SW 1271 (cell line): ENCODE measurements at places on chromosomes 4 and X.
A peak's percentile ranks its signal among the peaks of the same experiment; 100 is the strongest.

- no peak for DNase-seq
Measured at GRCh38 chr4:56496241-56496640, 9.3 kb upstream of the ARL9 start.

DNA sequence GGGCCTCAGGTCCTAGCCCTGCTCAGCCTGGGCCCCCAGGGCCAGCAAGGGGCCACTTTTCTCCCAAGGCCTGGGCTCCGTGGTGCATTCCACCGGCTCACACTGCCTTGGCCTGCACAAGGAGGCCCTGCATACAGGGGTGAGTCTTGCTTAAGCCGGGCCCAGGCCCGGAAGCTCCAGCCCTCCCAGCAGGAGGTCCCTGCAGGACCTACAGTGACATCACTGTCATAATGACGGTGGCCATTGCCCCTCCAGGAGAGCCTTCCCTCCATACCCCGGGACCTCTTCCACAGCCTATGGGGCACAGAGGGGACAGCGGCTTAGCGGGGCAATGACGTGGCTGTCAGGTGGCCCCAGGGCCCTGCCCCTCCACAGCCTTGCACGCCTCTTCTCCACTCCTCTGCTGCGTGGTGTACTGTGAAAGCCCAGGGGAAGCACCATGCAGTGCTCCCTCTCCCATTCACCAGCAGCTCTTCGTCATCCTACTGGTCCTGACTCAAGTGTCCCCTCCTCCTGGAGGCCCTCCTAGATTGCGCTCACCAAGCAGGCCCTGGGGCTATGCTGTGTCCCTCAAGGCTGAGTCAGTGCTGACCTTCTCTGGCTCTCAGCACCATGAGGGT lies 32.3 kb upstream of the AFAP1 start:
- DNase-seq, result no peak

DNA sequence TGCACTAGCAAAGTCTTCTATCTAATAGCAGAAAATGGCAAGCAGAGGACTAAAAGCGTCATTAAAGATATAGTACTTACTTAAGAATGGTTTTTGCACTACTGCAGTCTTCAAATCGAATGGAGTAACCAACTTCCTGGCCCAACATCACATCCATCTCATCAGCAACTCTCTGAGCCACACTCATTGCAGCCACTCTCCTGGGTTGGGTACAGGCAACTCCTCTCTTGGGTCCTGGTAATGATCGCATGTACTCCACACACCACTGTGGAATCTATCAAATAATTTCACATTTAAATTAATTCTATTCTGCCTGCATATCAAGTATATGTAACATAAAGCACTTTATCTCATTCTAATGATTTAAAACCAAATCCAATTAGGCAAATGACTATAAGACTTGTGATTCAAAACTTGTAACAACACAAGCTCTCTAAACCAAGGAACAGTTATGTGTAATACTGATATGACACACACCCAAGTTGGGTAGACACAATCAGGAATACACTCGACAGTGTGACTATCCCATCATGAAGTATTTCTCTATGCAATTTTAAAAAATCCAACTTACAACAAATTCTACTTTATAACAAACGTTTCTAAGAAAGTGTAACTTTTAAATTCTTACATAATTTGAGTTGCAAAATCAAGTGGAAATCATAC lies 13.6 kb downstream of the DHX15 start:
- no peak for DNase-seq

DNA sequence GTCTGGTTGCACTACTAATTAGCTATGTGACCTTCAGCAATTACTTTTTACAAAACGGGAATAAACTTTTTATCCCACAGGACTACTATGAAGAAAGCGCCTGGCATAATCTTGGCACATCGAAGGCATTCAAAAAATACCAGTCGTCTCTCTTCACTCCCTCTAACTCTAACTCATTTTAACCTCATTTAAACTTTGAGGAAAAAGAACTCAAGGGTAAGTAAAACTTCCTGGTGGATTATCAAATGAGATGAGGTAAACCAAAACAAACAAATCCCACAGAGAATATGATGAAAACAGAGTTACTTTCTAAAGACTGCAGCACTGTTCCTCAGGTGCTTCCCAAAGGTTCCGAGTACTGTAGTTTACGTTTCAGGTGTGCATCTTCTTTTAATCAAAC lies 66.9 kb downstream of the SH3RF1 start:
- no peak for DNase-seq

GRCh38 chr4:184282251-184282713 lies 64.6 kb upstream of the ENPP6 start:
- no peak for DNase-seq

DNA sequence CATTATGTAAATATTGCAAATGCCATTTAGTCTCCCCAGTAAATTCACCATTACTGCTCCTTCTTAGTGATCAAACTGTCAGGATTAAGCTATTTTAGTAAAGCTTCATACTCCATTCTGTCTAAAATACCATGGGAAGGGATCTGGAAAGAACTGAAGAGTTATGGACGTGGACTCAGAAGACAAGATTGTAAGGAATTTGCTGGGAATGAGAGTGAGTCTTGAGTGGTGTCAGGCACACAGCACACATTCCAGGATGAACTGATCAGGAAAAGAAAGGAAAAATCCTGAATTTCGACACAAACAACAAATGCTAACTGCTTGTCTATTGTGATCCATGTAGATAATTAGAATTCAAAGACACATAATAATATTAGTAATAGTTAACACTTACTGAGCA lies 311.0 kb downstream of the CENPC start:
- DNase-seq, result peak; percentile 7

DNA sequence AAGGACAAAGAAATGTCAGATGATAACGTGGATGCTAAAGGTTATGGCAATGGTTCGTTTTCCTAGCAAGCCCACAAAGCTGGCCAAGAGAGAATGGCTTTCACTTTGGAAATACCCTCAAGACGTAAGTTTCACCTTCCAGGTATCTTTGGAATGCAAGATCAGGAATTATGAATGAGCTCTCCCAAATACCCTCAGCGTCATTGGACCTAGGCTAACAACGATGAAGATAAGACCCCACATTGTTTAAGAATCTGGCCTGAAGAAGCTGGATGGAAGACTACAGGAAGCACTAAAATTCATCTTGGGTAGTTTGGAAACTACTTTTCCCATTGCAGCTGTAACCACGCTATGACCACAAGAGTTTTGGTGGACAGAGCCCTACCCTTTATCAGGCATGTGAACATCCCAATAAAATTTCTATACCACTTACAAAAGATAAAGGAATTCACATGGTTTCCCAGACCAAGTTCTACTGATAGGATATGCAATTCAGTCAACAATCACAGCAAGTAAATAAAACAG lies 111.9 kb downstream of the KDR start:
- no peak for DNase-seq

DNA sequence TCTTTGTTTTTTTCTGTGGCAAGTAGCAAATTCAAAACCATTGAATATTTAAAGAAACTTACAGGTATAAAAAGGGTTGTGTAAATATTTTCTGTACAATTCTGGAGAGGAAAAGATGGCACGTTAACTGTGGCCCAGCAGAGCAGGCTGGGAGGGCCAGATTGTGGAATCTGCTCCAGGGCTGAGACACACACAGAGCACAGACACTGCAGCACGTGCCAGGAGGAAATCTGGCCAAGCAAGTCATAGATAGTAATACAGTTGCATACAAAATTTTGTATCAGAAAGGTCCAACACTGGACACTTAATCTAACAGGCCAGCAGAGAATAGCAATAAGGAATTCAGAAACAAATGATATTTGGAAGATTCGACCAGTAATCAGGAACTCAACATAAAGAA lies 763.7 kb downstream of the PDHA2 start:
- no peak for DNase-seq

- DNase-seq, result no peak
Measured at GRCh38 chr4:16075975-16076757, 7.7 kb downstream of the PROM1 start.

DNA sequence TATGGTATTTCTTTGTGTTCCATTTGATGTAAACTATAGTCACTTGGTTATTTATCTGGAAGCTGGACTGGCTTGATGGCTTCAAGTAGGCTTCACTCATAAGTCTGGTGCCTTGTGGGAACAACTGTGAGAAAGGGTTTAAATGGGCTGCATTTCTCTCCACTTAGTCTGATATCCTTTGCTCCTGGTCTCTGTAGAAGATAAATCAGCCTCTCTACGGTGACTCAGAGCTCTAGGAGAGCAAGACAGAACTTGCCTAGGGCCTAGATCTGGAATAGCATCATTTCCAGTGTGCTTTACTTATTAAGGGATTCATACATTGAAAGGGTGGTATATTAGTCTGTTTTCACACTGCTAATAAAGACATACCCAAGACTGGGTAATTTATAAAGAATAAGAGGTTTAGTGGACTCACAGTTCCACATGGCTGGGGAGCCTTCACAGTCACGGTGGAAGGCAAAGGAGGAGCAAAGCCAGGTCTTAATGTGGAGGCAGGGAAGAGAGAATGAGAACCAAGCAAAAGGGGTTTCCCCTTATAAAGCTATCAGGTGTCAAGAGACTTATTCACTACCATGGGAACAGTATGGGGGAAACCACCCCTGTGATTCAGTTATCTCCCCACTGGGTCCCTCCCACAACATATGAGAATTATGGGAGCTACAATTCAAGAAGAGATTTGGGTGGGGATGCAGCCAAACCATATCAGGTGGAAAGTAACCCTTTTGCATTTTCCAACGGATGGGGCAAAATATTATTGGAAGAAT lies 1746.4 kb upstream of the PCDH7 start:
- DNase-seq, result no peak

- DNase-seq, result peak; percentile 5
Measured at GRCh38 chr4:150237110-150237872, 159.0 kb downstream of the DCLK2 start.

- no peak for DNase-seq
Measured at GRCh38 chr4:89305712-89306437, 1.7 kb downstream of the GPRIN3 start.

DNA sequence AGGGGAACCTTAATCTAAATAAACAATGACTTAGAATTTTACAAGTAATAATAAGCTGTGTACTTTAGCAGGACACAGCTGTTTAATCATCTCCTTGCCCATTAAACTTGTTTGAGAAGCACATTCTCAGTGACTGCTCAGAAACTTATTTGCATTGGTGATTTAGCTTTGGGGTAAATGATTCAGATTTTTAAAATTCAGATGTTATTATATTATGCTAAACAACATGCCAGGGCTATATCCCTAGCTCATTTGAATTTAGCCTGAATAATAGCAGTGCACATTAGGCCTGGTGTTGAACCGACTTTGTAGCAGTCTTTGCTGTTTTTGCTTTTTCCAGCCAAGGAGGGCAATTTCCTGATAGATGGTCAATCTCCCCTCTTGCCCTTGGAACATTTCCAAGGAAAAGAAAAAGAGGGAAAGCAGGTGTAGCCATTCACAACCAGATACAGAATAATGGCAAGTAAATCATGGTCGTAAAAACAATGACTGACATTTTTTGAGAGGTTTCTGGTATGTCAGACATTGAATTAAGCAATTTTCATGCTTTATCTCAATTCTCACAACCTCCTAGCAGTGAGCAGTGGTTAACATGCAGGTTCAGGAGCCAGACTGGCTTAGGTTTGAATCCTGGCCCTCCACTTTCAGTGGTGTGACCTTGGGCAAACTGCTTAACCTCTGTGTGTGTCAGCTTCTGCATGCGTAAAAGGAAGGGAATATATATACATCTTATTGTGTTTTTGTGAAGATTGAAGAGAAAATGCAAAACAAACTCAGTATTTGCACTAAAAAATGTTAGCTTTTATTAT lies 16.8 kb downstream of the ARHGEF38 start:
- no peak for DNase-seq

GRCh38 chr4:188032583-188032982 lies 37.0 kb downstream of the ZFP42 start:
- DNase-seq, result no peak

DNA sequence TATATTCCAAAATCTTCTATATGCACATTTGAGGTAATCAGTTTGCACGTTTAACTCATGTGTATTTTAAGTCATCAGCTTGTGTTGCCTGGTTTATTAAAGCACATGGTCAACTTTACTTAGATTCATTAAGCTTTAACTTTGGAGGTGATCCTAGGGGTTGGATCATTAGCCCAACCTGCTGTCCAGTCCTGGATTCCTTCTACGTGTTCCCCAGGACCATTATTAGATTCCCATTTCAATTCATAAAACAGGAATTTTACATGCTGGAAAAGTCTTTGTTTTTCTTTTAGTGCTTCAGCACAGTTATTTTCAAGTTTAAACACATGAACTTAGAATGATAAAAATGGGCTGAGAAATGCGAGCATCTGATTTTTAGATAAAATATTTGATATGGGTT lies 132.5 kb downstream of the SORBS2 start:
- DNase-seq, result no peak

DNA sequence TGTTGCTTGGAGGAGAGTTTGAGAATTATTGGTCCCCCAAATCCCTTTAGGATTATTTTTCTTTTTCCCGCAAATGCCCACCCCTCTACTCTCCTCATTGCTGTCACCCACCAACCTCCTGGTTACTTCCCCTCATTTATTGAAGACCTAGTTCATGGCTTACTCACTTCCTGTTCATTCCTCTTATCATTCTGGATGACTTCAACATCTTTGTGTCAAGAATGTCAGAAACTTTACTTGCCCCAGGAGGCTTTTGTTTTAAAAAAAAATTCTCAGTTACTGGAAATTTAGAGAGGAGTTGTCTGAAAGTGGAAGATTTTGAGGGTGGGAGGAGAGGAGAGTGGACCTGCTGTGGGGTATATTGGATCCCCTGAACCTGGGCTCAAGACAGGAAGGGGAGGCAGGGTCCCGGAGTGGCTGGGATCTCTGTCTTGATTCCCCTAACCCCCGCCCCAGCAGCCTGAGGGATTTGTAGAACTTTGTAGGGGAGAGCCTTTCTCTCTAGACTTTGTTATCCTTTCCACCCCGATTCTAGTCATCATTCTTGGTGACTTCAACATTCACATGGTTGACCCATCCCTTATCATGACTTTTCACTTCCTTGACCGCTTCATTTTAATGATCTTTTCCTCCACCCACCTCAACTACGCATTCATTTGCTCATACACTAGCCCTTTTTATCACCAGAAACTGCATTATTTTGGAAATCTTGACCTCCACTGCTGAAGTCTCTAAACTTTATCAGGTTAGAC lies 69.9 kb upstream of the ESX1 start:
- DNase-seq, result no peak

DNA sequence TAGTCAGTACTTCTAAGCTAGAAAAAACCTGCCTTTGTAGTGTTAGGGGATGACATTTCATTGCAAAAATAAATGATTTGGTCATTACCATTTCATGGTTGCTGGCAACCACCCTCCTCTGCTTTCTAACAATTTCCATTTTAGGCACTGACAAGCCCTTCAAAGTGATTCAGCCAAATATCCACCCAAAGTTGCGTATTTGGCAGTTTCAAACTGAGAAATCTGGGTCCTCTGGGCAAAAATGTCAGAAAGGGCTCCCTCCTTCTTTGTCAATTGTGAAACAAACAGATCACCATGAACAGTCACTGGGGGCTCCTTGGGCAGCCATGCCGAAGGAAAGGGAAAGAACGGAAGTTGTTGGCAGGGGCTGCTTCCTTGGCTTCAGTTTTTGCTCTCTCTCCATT lies 33.0 kb downstream of the PLAC1 start:
- DNase-seq, result no peak

- DNase-seq, result no peak
Measured at GRCh38 chrX:141320801-141321200, 78.5 kb upstream of the SPANXC start.
